Brain pericyte (primary cell): ENCODE measurements at places on chromosomes 13 and 19.
A peak's percentile ranks its signal among the peaks of the same experiment; 100 is the strongest.

GRCh38 chr19:38015761-38016160 lies 108.8 kb downstream of the SIPA1L3 start:
- DNase-seq: no peak

- DNase-seq: no peak
Observed at GRCh38 chr19:46952874-46953273, 66.8 kb upstream of the NPAS1 start.

- DNase-seq: no peak
Observed at GRCh38 chr13:71722206-71722605, 144.8 kb downstream of the DACH1 start.

DNA sequence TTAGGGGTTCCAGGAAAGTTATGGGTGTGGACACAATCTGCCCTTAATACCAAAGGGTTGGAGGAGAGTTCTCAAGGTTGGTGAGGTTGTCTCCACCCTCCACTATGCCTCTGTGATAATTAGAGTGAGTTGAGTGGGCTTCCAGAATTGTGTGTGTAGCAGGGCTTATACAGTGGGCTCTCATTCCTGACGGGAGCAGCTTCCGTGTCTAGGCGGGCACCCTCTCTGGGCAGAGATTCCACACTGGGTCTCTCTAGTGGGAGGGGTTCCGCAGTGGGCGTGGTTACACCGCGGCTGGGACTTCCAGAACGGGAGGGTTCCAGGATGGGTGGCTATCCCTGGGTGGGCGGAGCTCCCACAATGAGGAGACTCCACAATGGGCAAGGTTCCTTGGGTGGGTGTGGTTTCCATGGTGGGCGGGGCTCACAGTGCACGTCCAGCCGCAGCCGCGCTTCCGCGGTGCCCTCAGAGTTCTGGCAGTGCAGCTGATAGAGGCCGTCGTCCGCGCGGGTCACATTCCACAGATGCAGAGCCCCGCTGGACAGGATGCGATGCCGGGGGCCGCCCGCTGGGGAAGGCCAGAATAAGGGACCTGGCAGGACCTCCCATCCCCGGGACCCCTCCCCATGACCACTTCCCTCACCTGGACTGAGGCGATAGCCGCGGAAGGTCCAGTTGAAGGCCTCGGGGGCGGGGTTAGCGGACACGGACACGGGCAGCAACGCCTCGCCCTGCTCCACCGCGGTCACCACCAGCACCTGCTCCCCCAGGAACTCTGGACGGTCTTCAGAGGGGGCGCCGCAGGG lies 8.4 kb downstream of the NPHS1 start:
- DNase-seq: no peak

DNA sequence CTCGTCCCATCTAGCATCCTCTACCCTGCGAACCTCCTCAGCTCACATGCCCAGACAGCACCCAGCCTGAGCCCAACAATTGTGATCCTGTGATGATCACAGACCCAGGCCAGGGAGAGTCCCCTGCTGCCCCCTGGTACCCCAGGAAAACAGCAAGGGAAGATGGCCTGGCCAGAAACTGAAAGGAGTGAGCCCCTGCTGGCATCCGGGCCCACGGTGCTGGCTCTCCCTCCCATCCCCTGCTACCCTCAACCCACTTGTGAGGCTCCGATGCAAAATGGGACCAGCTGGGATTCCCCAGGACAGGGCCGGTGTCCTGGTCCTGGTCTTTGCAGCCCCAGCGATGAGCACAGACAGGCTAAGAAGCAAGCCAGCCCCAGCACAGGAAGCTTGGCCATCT lies 14.1 kb downstream of the RANBP3 start:
- no peak for DNase-seq

GRCh38 chr13:42815681-42816080 lies 34.3 kb downstream of the FAM216B start:
- no peak for DNase-seq

- DNase-seq: peak; percentile 59
Observed at GRCh38 chr13:113151745-113152690, 6.4 kb upstream of the PROZ start.

DNA sequence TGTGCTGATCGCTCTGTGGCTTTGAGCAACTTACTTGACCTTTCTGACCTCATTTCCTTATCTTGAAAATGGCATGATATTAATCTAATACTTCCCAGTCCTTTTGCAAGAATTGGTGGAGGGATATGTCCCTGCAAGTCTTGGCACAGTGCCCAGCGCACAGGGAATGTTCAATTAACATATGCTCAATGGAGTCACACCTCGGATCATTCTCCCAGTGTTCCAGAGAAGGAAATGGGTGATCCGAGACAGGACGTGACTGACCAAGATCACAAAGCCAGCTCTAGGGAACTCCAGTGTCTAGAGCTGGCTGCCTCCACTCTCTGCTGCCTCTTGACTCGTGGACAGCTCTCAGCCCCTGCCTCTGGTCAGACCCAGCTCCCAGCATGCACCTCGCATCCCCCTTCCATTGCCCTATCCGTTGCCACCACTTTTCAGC lies 3.6 kb downstream of the CDC42EP5 start:
- no peak for DNase-seq

DNA sequence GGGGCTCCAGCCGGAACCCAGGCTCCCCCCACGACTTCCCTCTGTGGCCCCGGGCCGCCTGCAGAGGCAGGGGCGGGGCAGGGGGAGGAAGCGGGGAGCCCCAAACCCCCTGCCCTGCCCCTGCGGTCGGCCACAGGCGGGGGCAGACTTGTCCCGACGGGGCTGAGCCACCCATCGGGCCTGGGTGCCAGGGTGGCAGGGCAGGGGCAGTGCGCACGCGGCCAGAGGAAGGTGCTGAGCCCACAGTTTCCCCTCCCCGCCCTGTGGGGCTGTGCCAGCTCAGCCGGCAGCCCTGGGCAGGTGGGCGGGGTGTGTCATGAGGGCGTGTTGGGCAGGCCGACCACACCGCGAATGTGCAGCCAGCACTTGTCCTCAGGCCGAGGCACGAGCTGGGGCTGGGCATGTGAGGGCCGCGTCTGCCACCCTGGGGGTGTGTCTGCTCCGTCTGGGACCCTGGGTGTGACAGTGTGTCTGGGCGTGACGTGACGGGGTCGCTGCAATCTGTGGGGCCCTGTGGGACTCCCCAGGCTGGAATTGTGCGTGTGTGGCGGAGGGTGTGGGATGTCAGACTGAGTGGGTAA lies 17.7 kb downstream of the CCDC97 start:
- DNase-seq: no peak

DNA sequence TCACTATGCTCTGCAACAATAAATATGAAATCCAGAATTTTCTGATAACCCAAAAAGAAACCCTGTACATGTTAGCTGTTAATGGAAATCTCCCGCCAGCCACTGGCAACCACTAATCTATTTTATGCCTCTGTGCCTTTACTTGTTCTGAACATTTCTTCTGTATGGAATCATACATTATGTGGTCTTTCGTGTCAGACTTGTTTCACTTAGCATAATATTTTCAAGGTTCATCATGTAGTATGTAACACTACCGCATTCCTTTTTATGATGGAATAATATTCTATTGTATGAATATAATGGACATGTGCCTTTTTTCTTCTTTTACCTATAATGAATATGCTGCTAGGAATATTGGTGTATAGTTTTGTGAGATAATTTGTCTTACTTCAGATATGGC lies 1123.3 kb downstream of the EFNB2 start:
- DNase-seq: no peak

- no peak for DNase-seq
Observed at GRCh38 chr19:42253245-42254088, 1.5 kb downstream of the ERF start.

- no peak for DNase-seq
Observed at GRCh38 chr13:33139184-33139583, 123.0 kb downstream of the KL start.

DNA sequence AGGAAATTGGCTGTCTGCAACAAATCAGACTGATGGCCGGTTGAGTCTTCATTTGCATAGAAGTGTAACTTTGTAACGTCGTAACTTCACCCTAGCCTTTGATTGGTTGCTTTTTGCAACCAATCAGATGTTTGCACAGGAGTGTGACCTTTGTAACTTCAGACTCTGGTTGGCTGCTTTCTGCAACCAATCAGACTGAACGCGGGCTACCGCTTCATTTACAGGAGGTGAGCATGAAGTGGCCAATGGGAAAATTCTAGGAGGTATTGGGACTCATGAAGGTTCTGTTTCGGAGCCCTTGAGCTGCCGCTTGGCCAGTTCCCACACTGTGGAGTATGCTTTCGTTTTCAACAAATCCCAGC lies 441 bp upstream of the ZNF559 start:
- no peak for DNase-seq

- no peak for DNase-seq
Observed at GRCh38 chr19:19626516-19627472, 1.2 kb downstream of the LPAR2 start.

DNA sequence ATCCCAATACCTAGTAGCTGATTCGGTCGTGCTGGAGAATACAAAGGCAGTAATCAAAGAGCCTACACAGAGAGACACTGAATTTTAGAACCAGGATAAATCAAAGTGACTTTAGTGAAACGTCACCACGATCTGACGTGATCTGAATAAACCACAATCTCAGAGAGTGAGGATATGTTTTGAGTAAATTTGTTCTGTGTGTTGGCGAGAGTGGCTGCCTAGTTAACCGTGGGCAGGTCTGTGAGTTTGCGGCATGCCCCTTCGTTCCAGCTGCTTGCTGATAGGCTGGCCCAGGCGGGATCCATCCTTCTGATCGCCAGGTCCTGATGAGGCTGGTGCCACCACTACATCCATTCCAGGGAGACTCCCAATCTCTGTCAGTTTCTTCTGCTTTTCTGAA lies 40.4 kb downstream of the LRCH1 start:
- no peak for DNase-seq

DNA sequence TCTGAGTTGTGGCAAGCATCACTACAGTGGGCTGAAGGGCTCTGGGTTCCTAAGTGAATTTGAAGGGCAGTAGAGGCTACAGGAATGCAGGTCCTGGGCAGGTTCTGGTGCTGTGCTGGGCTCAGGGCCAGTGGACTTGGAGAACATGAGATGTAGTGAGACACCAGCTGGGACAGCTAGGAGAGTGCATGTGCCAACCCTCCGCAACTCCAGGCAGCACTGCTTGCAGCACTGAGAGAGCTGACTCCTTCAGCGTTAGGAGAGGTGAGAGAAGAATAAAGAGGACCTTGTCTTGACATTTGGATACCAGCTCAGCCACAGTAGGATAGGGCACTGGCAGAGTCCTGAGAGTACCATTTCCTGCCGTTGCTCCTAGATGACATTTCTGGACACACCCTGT lies 739.9 kb upstream of the PRR20A start:
- DNase-seq: no peak

GRCh38 chr13:72959643-72960042 lies 99.2 kb upstream of the KLF5 start:
- no peak for DNase-seq

DNA sequence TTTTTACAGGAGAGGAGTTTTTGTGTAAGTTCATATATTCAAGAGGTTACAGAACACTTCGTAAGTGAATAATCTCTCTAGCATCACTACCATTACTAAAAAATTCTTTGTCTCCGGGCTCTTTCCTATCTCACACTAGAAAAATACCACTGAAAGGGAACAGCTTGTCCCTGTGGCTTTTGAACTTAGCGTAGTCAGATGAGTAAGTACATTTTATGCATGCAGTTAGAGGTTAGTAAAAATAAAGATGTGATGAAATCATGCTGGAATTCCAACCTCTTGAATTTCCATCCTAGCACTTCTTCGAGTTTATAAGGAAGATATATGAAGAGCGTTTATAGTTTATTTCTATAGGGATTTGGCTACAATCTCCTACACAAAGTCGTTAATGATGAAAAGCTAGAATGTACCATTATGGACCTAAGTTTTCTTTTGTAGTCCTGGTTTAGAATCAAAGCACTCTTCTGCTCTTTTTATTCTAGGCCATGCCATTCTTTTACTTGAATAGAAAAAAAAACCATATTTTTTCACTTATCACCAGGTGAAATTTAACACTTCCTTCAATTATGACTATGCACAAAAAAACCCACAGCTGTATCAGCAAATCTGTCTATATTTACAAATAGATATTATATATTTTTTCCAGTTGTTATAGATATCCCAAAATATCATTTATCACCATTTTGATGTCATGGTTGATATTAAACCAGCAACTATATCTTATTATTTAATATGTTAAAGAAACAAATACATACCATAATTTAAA lies 139.9 kb upstream of the PCDH9 start:
- peak; percentile 47 for DNase-seq

- DNase-seq: no peak
Observed at GRCh38 chr19:54062643-54063042, 1.1 kb downstream of the VSTM1 start.

- no peak for DNase-seq
Observed at GRCh38 chr19:1162404-1163282, 11.4 kb downstream of the SBNO2 start.

DNA sequence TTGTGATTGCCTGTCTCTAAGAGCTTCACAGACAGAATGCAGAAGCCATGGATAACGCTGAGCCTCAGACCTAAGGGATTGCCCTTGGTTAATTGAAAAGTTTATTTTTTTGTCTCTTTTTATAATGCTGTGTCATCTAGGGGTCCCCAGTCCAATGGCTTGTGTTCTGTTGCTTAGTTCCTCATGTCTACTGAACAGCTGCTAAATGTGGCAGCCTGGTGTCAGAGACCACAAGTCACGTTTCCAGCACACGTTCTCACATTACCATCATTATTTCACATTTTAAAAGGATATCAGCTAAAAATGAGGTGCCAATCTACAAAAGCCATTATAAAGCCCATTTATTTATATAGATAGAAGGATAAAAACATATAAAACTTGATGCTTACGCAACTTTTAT lies 1362.0 kb downstream of the PCDH9 start:
- no peak for DNase-seq

- no peak for DNase-seq
Observed at GRCh38 chr13:108961542-108962125, 332.2 kb downstream of the MYO16 start.

- no peak for DNase-seq
Observed at GRCh38 chr19:41352609-41353465, 885 bp downstream of the TGFB1 start.

GRCh38 chr19:1648459-1648849 lies 4.0 kb downstream of the TCF3 start:
- DNase-seq: no peak

- DNase-seq: no peak
Observed at GRCh38 chr13:29459813-29460355, 135.6 kb downstream of the SLC7A1 start.

DNA sequence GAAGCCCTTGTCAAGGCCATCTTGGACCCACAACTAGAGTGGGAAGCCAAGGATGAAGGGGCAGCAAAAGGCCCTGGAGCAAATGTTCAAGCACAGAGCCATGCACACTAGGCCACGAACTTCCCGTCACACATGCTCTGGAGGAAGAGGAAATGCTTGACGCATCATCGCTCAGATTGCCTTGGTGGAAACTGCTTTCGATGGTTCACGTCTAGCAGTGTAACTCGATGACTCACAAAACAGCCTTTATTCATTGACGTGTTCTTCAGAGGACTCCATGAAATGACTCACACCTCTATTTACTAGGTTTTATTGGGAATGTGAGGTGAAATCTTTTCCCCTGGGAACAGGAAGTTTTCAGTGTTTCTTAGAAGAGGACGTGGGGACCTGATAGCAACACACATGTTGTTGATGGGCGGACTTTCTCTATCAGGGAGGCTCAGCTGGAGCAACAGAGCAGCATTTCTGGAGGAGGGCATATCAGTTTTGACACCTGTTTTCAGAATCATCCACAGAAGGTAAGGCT lies 79.8 kb upstream of the FLT1 start:
- DNase-seq: peak; percentile 21

- no peak for DNase-seq
Observed at GRCh38 chr19:38698225-38699026, 45.8 kb downstream of the CAPN12 start.
